Psoas muscle (tissue), 8 donors: ENCODE measurements at places on chromosomes 3 and 15. TPM values are rescaled to one million over a fixed set of nuclear protein-coding genes. Genes with fewer than 3 reads are reported as not detected.

Gene BDH1
- total RNA-seq = 17.1 TPM

Gene MAGEL2
- 0.04 TPM for total RNA-seq

Gene BNIP2
- 79.0 TPM for total RNA-seq

Gene BOC
- 15.4 TPM for total RNA-seq

- H3K27me3 ChIP-seq = no peaks in the 10 kb centered on the region
- H3K4me1 ChIP-seq = no peaks in the 10 kb centered on the region
- H3K4me3 ChIP-seq = no peak overlapping the region
- no peak for DNase-seq
Measured at GRCh38 chr15:83846847-83847246, 192.9 kb downstream of the ADAMTSL3 start.

DNA sequence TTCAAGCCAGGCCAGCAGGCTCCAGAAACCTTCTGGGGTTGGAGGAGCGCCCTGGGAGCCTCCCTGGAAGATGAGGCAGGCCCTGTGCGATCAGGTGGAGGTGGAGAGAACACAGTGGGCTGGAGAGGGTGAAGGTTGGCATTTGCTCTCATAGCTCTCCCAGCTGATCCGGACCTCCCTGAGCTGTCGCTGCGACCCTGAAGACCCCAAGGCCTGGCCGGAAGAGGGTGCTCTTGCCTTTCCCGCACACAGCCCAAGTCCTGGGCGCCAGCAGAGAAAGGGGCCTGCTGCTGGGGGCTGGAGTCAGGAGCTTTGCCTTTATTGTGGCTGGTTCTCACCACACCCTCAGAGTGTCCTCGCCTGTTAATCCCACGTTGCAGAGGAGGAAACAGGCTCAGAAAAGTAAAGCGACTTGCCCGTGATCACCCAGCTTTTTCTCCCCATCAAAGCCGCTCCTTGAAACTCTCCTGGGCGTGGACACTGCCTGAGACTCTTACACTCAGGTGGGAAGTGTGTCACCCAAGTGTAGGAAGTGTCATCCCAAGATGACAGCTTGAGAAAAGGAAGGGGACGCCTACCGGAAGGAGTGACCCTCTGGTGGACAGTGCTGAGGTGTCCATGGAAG is 8.6 kb upstream of the RPL29 start:
- H3K27me3 ChIP-seq = no peaks in the 10 kb centered on the region
- H3K4me3 ChIP-seq = no peak overlapping the region
- peak; percentile 81 for DNase-seq
- H3K27ac ChIP-seq = no peak overlapping the region
- peaks cover 40% of the 10 kb centered on the region for H3K4me1 ChIP-seq
- H3K36me3 ChIP-seq = no peaks in the 10 kb centered on the region

- H3K4me3 ChIP-seq = no peak overlapping the region
- H3K27ac ChIP-seq = no peak overlapping the region
- no peaks in the 10 kb centered on the region for H3K4me1 ChIP-seq
- no peaks in the 10 kb centered on the region for H3K27me3 ChIP-seq
- H3K36me3 ChIP-seq = no peaks in the 10 kb centered on the region
Measured at GRCh38 chr3:177836671-177837070, 639.4 kb upstream of the TBL1XR1 start.

GRCh38 chr15:36769098-36769497 is 189.7 kb downstream of the CDIN1 start:
- H3K27ac ChIP-seq = no peak overlapping the region
- no peaks in the 10 kb centered on the region for H3K4me1 ChIP-seq
- H3K4me3 ChIP-seq = no peak overlapping the region
- H3K36me3 ChIP-seq = no peaks in the 10 kb centered on the region
- no peaks in the 10 kb centered on the region for H3K27me3 ChIP-seq

DNA sequence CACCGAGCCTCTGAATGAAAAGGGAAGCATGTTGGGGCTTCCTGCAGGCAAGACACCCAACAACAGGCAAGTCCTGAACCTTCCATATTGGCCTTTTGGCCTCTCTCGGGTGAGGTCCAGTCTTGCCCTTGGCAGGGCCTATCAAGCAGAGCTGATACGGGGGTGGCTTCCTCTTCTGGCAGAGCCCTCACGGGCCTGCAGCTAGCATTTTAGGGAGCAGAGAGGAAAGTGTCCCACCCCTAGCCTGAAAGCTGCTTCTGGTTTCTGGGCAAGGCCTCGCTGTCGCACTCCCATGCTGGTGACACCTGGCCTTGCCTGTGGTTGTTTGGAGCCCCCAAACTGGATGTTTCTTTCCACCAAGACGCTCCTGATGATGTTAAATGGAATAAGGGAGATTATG is 31.8 kb upstream of the CTSH start:
- no peak overlapping the region for H3K27ac ChIP-seq
- H3K4me3 ChIP-seq = no peak overlapping the region
- no peak for DNase-seq
- no peaks in the 10 kb centered on the region for H3K27me3 ChIP-seq
- no peaks in the 10 kb centered on the region for H3K36me3 ChIP-seq
- no peaks in the 10 kb centered on the region for H3K4me1 ChIP-seq

GRCh38 chr3:56813653-56813960 is 11.9 kb upstream of the ARHGEF3 start:
- no peaks in the 10 kb centered on the region for H3K27me3 ChIP-seq
- no peak overlapping the region for H3K27ac ChIP-seq
- peaks cover 5% of the 10 kb centered on the region for H3K4me1 ChIP-seq
- H3K36me3 ChIP-seq = no peaks in the 10 kb centered on the region
